ENCODE measurements at places on chromosomes 4 and X. TPM values are rescaled to one million over a fixed set of nuclear protein-coding genes. Genes with fewer than 3 reads are reported as not detected.

DNA sequence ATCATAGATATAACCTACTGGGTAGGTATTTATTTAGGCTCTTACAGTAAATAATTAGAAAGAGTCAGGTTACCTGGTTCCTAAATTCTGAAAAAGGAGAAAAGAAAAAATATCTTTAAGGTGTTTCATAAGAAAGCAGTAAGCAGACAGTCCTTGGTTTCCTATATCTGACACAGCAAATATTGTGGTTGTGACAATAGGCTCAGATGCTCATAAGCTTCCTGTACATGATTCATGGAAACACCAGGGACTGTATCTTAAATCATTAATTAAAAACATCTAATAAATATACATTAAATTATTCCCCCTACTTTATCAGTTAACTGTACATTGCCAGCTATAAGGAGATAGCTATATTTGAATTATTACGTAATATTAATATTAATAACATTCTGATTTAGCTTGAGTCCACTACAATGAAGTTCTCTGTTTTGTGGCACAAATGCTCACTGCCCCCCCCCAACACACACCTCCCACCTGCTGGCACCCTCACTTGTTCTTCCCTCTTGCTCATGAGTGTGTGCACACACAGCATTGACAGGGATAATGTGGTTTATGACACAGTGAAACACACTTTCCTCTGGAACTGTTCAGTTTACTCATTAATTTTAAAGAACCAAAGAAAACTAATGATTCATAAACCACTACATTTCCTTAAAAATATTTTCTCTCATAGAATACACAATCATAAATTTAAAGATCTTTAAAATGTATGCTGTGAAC lies 187.4 kb downstream of the NR3C2 start:
- DNase-seq = no peak
- no peak overlapping the region for H3K4me3 ChIP-seq
- no peak overlapping the region for H3K27ac ChIP-seq
- no peaks in the 10 kb centered on the region for H3K27me3 ChIP-seq

GRCh38 chr4:98363431-98363830 lies 102.2 kb downstream of the RAP1GDS1 start:
- H3K4me3 ChIP-seq = no peak overlapping the region
- no peaks in the 10 kb centered on the region for H3K36me3 ChIP-seq
- H3K27me3 ChIP-seq = no peaks in the 10 kb centered on the region
- DNase-seq = no peak

Gene DUX4
- not detected for polyA plus RNA-seq

DNA sequence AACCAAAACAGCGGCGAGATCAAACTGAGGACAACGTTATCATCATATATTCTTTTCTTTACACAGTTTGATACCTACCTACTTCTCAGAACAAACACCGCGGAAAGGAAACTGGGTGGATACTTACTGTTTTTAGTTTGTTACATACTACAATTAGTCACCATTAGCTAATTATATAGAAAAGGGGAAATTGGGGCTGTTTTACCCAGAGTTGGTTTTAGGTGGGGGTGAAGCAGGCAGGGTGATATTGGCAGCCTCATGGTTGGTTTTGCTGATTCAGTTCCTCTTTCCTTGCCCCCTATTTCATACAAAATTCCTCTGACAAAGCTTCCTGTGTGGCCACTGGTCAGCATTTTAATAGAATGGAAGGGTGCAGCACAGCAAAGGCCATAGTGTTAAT lies 77.8 kb downstream of the SORBS2 start:
- no peak overlapping the region for H3K4me3 ChIP-seq
- peaks cover 20% of the 10 kb centered on the region for H3K4me1 ChIP-seq
- DNase-seq = no peak
- no peak overlapping the region for H3K27ac ChIP-seq
- H3K36me3 ChIP-seq = no peaks in the 10 kb centered on the region
- no peaks in the 10 kb centered on the region for H3K27me3 ChIP-seq

GRCh38 chr4:186104890-186105646 lies 564 bp downstream of the FAM149A start:
- peak overlapping the region; percentile 39 for H3K4me3 ChIP-seq
- H3K27ac ChIP-seq = no peak overlapping the region
- no peak for DNase-seq
- H3K27me3 ChIP-seq = peaks cover 29% of the 10 kb centered on the region

Gene DIPK2B
- not detected for polyA plus RNA-seq

Gene PLP2
- polyA plus RNA-seq = 25.6 TPM

Gene IGSF1
- polyA plus RNA-seq = 39.9 TPM

GRCh38 chr4:56978750-56979303 lies at the start of gene POLR2B:
TSS of gene POLR2B (plus strand) at chr4:56978896. CDS start at chr4:56978986, 90 bp downstream.
- H3K4me1 ChIP-seq = no peaks in the 10 kb centered on the region
- H3K4me3 ChIP-seq = peak within 1 kb of the TSS; percentile 92
- H3K27me3 ChIP-seq = no peaks in the 10 kb centered on the region
- H3K27ac ChIP-seq = peak within 1 kb of the TSS; percentile 42
- no peaks in the 10 kb centered on the region for H3K36me3 ChIP-seq

DNA sequence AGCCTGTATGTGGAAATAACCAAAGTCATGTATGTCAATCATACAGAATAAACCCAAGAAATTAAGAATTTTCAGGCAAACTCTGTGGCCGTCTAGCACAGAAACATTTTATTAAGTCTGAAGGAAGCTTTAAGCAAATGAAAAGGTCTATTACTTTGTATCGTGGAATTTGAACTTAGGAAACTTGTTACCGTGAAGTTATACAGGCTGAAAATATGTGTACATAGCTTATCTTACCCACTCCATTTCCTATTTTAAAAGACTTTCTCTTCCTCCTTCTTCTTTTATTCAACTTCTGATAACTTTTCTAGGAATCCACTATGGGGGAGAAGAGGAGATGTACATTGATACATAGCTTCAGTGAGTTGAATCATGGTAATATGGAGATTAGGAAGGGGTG lies 108.3 kb downstream of the AGTR2 start:
- H3K27me3 ChIP-seq = no peaks in the 10 kb centered on the region
- H3K4me1 ChIP-seq = no peaks in the 10 kb centered on the region
- DNase-seq = no peak
- H3K36me3 ChIP-seq = no peaks in the 10 kb centered on the region

DNA sequence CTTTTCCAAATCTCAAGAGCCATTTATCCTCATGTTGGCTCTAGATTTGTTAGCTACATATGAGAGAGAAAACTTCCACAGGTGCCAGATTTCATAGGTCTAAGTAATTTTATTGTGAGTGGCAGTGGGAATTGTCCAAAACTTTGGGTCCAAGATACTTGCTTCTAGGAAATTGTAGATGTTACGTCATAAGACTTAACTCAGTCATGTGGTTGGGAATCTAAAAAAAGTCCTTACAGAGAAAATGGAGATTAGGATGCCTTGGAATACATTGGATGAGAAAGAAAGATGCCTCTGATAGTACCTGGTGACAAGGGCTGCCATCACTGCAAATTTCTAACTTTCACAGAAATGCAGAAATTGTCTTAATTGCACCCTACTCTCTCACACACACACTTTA lies 506.5 kb downstream of the C4orf33 start:
- no peaks in the 10 kb centered on the region for H3K36me3 ChIP-seq
- H3K4me3 ChIP-seq = no peak overlapping the region
- H3K4me1 ChIP-seq = no peaks in the 10 kb centered on the region
